ENCODE measurements at places on chromosomes 3 and 15.

- peak; percentile 20 for DNase-seq
Measured at GRCh38 chr3:52299879-52300611, 12.4 kb downstream of the GLYCTK start.

DNA sequence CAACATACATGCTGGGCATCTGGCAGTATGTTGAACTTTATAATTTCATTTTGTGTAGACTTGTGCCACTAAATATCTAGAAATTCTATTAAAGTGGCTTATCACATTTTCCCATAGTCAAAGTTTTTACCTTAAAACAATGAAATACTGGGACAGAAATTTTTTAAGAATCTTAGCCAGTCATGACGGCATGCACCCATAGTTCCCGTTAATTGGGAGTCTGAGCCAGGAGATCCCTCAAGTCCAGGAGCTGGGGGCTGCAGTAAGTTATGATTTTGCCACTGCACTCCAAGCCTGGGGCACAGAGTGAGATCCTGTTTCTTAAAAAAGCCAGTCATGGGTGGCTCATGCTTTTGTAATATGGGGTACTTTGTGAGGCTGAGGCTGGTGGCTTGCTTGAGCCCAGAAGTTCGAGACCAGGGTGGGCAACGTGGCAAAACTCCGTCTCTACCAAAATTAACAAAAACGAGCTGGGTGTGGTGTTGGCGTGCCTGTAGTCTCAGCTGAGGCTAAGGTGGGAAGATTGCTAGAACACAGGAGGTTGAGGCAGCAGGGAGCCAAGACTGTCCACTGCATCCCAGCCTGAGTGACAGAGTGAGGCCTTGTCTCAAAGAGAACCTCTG lies 3.1 kb downstream of the RPSA start:
- no peak for DNase-seq

DNA sequence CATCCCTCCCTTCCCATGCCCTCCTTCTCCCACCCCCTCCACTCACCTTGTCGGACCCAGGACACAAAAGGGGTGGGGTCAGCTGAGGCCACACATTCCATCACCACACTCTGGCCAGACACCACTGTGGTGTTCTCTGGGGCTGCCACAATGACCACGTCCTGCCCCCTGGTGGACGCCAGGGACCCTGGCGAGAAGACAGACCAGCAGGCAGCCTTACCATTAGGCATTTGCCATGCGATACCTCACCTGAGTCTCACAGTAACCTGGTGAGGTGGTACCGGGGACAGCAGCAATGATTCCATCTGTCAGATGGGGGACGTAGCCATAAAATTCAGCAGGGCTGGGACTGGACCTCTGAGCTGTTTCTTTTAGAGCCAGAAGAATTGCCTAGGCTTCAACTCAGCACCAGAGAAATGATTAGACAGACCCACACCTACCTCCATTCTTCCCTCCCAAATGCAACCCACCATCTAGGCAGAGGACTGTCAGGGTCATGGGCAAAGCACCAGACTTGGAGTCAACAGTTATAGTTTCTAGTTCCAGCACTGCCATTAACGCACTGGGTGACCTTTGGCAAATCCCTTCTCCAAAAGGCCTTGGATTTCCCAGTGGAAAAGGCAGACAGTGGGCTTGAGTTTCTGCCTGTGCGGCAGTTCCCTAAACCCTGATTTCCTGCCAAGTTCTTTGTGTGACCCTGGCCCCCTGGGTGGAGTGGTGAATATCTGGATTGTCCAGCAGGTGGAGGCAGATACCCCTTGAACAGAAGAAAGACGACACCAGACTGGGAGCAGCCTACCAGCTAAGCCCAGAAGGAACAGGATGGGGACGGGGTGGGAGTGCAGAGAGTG lies 21.8 kb downstream of the IGDCC4 start:
- DNase-seq = peak; percentile 83

- DNase-seq = no peak
Measured at GRCh38 chr3:165852191-165852590, 15.0 kb upstream of the BCHE start.

- no peak for DNase-seq
Measured at GRCh38 chr3:142007710-142008399, 131.4 kb downstream of the ATP1B3 start.

DNA sequence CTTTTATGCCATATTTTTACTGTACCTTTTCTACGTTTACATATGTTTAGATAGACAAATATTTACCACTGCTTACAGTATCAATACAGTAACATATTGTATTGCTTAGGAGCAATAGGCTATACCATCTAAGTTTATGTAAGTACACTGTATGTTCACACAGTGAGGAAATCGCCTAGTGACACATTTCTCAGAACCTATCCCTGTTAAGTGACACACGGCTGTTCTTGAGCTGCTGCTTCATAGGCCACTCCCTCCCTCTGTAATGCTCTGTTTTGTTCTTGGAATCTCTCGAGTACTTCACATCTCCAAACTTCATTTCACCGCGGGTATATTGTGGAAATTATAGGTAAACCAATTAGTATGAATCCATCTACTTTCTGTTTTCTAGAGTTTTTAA lies 13.4 kb upstream of the SELENOT start:
- no peak for DNase-seq

DNA sequence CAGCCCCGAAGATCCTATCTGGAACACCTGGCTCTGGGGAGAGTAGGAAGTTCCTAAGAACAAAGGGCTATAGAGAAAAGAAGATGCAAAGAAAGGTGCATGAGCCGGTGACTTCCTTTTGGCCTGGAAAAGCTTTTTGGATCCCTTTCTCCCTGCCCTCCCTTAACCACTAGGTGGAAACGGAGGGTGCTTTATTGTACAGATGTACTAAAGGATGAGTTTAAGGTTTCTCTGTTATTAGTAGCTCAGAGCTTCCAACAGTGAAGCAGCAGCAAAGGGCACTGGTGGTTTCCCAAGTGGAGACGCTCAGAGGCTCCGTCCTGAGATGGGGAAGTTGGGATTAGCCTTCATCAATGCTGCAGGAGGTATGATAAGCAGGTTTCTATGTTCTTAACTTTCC lies 5.9 kb upstream of the ADGRG7 start:
- DNase-seq = peak; percentile 42

DNA sequence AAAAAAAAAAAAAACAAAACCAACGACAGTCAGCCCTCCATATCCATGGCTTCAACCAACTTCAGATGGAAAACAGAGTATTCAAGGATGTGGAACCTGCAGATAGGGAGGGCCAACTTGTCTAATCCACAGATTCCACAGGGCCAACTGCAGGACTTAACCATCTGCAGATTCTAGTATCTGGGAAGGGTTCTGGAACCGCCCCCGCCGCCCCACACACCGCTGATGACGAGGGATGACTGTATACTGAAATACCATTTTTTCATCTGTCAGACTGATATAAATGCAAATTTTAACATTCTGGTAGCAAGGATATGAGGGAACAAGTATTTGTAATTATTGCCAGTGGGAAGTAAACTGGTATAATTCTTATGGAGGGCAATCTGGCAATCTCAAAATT lies 29.5 kb downstream of the ADPGK start:
- no peak for DNase-seq

DNA sequence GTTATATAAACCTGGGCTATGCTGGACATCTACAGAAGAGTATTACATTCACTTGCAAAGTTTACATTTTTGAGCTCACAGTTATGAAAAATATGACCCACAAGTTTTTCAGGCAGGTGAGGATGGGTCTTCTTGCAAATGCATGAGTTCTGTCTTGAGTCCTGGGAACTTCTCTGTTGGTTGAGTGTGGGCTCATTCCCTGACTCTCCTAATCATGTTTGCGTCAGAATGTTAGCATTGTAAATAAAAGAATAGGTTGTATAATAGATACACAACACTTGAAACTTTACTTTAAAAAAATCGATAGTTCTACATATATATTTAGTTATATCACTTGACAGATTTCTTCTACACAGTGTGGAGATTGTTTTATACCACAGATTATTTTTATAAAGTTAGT lies 7.2 kb upstream of the EXOG start:
- DNase-seq = no peak

- no peak for DNase-seq
Measured at GRCh38 chr3:30439451-30440053, 166.8 kb upstream of the TGFBR2 start.

- peak; percentile 39 for DNase-seq
Measured at GRCh38 chr15:42994546-42994945, 74.0 kb upstream of the TTBK2 start.

Measured in myocyte (in vitro differentiated cells).